NCI-H2081 treated with DMSO at 0.1 percent for 48 hours (cell line): ENCODE measurements at places on chromosomes 1 and 21.

- no peak for DNase-seq
These were observed 674 bp upstream of the HES5 start for GRCh38 chr1:2530513-2531361.

GRCh38 chr1:222728746-222729145 is 8.3 kb upstream of the FAM177B start:
- DNase-seq, result no peak

- DNase-seq, result no peak
These were observed 113.1 kb downstream of the ITSN1 start for GRCh38 chr21:33755354-33755753.

DNA sequence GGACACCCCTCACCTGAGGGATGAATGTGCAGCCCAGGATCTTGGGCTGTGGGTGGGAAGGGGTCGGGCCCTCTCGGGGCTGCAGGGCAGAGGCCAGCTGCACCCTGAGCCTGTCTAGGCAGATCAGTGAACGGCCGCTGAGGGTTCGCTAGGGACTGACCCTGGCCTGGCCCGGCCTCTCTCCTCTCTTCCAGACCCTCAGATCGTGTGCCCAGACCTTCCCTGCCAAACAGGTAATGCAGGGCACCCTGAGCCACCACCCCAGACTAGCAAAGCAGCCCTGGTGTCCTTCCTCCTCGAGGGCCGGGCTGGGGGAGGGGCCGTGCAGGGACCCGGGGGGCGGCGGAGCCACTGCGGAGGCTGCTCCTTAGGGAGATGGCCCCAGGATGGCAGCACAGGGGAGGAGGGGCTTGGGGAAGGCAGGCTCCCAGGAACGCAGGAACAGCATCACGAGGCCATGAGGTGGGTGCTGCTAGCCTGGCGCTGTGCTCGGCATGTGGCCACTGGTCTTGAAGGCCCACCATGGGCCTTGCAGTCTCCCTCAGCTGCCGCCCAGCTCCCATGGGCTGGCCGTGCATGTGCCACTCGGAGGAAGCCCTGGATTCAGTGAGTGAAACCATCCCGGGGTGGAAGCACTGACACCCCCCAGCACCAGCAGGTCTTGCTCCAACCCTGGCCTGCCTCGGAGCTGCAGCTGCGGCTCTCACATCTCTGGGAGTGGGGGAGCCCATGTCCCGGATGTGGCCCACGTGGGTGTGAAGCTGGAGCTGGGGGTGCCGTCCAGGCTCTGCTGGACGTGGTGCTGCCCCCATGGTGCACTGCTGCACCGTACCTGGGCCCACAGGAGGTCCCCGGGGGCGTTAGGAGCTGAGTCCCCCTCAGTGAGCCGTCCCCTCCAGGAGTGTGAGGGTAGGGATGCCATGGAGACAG is 28.7 kb downstream of the COL6A2 start:
- no peak for DNase-seq

GRCh38 chr1:227869279-227869842 is 53.9 kb downstream of the PRSS38 start:
- no peak for DNase-seq

DNA sequence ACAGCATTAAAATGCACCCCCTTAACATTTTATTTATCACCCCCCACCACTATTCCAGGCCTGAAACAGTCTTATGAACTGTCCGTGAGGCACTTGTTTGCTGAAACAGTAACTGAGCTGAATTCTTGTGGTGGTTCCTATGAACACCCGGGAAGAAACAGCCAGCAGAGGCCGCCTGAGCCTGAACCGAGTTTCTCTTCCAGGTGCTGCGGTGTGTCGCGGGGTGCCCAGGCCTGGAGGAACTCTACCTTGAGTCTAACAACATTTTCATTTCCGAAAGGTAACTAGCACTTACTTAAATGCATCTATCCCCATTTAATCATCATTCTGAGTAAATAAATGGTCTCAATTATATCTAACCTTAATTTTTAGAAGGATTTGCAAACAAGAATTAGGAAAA is 66.8 kb downstream of the TBCE start:
- no peak for DNase-seq

DNA sequence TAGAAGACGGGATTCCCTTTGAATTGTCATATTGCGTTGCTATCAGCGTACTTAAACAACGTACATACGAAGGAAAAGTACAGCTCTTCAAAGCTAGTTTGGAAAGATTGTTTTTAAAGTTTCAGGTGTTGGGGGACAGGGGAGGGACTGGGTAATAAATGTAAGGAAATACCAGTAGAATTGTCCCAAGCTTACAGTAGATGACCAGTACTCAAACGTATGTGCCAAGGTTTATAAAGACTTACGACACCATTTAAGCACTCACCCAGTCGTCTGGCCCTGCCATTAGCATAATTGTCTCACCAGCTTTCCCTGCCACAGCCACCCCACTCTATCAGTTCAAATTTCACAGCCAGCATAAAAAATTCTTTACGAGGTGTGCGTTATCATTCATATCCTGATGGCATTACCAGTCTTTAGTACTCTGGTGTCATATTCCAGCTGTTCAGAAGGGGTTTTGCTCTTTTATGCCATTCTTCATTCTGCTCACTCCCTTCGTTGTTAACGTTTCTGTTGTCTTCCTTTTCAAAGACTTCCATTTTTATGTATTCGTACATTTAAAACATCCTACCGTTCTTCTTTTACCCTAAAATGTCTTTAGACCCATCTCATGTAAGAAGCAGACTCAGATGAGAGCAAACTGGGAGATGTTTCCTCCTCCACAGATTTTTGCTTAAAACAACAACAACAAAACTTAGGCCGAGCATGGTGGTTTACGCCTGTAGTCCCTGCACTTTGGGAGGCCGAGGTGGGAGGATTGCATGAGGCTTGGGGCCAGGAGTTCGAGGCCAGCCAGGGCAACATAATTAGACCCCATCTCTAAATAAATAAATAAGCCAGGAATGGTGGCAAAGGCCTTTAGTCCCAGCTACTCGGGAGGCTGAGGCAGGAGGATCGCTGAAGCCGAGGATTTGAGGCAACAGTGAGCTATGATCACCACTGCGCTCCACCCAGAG is 1.0 kb upstream of the HP1BP3 start:
- DNase-seq, result no peak

GRCh38 chr1:172323686-172324085 is 96.8 kb upstream of the C1orf105 start:
- no peak for DNase-seq

DNA sequence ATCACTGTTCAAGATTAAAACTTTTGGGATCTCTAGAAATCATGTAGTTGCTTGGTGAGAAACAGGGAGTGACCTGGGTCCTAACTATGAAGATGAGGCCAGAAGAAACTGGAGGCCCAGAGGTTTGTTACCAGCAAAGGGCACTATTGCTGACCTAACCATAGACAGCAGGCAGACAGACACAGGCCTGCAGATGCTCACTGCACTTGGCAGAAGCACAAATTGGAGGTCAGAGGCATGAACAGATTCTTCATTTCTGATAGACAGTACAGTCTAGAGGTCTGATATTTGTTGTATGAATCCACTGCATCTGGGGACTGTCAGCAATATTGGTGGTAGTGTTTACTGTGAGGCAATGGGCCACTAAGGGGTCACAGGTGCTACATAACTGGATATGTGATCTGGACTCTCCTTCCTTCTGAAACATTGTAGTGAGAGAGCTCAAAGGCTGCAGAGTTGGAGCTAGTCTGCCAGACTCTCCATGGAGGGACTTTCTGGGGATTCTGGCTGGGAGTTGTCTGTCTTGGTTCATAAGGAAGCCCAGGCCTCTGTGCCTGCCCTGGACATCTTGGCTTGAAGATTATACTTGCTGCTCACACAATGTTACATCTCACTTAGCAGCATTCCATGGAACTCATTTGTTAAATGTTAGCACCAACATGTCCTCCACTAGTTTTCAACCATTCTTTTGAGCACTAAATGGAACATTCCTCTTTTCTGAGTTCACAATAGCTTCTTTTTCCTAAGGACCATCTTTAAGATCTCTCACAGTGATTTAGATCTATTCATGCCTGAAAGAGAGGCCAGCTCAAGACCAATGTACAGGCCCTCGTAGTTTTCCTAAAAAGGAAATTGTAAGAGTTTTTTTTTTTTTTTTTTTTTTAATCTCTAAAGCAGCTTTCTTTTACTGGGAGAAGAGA is 26.9 kb upstream of the CCN1 start:
- no peak for DNase-seq

GRCh38 chr1:168879896-168880734 is 151.1 kb upstream of the DPT start:
- no peak for DNase-seq

DNA sequence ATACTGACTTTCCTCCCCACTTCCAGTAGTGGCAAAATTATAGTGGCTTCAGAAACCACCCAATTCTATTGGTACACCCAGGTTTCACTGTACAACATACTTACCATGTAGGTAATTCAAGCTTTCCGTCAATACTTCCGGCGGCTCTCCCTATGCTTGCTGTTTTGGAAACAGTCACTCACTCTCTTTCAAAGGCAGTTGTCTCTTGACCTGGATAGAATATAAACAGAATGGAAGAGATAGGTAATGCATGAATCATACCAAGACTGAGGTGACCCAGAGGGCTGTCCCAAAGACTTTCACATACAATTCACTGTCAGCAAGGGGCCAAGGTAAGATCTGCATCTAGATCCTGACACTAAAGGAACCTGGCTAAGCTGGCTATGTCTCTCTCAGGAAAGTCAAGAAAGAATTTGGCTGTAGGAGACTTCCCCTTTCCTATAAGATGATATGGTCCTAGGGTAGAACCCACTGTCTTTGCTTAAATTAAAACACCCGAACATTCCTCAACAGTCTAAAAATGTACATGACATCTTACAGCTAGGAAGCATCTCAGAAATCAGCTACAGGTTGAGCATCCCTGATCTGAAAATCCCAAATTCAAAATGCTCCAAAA is 59.6 kb downstream of the LUZP1 start:
- no peak for DNase-seq

DNA sequence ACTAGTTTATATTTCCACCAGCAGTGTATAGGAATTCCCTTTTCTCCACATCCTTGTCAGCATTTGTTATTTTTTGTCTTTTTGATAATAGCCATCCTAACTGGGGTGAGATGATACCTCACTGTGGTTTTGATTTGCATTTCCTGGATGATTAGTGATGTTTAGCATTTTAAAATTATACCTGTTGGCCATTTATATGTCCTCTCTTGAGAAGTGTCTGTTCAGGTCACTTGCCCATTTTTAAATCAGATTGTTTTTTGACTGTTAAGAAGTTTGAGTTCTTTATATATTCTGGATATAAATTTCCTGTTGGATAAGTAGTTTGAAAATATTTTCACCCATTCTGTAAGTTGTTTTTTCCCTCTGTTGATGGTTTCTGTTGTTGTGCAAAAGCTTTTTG is 31.0 kb upstream of the PM20D1 start:
- no peak for DNase-seq

DNA sequence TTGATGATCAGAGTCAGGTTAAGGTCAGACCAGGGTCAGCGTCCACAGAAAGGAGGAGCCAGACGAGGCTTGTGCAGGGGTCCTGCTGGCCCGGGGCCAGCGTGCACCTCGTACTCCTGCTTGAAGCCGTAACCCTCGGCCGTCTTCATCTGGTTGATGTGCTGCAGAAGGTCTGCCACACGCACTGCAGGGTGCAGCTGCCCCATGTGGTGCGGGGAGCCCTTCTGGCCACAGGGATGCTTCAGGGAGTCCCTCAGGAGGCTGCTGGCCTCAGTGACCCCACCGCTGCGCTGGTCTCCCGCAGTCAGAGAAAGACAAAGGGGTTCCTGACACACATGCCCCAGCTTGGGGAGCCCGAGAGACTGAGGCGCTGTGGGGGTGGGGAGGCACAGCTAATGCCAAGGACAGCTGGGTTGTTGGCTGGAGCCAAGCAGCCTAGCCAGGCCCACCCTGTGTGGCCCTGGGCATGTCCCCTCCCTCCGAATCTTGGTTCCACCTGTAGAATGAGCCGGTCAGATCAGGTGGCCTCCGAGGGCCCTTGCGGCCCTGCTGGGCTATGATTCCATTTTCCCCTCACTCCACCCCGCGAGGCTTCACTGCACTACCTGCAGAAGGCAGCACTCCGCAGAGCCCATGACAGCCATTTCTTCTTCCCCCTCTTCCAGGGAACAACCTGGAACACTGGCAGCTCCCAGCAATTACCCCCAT is 251.9 kb downstream of the PTPRU start:
- DNase-seq, result no peak

GRCh38 chr1:242245255-242245654 is 246.4 kb upstream of the MAP1LC3C start:
- no peak for DNase-seq

DNA sequence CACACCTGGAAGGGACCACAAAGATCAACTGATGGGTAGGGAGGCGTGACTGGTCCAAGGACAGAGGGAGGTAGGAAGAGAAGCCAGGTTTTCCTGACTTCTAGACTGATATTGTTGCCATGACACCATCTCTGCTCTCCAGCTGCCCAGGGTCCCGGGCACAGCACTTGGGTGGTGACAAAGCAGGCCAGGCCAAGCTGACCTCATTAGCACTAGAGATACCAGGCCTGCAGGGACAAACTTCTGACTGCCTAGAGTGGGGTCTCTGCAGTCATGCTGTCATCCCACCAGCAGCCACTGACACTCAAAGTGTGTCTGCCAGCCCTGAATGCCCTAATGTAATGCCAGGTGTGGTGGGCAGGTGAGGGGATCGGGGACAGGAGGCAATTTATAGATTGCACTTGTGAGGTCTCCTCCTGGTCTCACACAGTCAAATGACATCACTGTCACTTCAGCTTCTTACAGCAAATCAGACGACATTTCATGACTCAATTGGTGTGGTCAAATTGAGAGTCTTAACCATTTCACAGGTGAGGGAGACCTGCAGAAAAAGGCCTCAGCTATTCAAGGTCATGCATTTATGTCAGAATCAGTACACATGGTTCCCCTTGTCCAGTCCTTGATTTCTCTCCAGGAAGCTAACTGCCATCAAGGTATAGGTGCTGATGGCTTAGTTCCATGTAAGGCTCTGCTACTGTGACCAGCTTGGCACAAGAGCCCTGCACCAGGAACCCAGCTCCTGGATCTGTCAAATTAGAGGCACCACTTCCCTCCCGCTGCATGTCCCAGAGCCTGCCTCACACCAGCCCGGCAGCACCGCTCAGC is 2.7 kb downstream of the SLC9A1 start:
- no peak for DNase-seq

DNA sequence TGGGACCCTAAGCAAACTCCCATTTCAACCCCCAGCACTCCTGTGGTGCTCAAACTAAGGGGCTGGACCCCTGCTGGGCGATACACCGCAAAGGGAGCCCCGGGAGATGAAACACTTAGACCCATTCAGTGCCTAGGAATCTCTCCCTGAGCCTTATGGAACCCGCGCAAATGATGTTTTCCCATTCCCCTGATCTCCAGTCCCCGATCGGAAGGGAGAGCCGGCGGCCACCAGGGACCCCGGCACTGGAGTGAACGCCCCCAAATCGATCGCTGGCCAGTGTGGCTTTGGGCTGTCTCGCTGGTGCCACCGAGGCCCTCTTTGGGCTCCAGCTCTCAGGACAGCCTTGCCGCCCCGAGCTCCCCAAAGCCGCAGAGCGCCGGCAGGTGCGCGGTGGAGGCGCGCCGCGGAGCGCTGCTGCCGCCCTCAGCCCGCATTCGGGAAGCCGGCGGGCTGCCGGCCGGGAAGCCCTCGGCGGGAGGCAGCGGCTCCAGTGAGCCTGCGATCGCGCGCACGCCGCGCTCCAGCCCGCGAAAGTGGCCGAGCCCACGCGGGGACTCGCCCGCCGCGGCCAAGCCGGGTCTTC is 1.1 kb downstream of the PLXNA2 start:
- DNase-seq, result no peak

GRCh38 chr1:64898107-64898861 is 68.1 kb downstream of the JAK1 start:
- no peak for DNase-seq
